Renal pelvis (tissue), 12 donors: ENCODE measurements at places on chromosomes 16 and 17. TPM values are rescaled to one million over a fixed set of nuclear protein-coding genes. Genes with fewer than 3 reads are reported as not detected.
A peak's percentile ranks its signal among the peaks of the same experiment; 100 is the strongest.

The TP53TG3B gene
- polyA plus RNA-seq = not detected

The HCRT gene
- polyA plus RNA-seq = not detected

DNA sequence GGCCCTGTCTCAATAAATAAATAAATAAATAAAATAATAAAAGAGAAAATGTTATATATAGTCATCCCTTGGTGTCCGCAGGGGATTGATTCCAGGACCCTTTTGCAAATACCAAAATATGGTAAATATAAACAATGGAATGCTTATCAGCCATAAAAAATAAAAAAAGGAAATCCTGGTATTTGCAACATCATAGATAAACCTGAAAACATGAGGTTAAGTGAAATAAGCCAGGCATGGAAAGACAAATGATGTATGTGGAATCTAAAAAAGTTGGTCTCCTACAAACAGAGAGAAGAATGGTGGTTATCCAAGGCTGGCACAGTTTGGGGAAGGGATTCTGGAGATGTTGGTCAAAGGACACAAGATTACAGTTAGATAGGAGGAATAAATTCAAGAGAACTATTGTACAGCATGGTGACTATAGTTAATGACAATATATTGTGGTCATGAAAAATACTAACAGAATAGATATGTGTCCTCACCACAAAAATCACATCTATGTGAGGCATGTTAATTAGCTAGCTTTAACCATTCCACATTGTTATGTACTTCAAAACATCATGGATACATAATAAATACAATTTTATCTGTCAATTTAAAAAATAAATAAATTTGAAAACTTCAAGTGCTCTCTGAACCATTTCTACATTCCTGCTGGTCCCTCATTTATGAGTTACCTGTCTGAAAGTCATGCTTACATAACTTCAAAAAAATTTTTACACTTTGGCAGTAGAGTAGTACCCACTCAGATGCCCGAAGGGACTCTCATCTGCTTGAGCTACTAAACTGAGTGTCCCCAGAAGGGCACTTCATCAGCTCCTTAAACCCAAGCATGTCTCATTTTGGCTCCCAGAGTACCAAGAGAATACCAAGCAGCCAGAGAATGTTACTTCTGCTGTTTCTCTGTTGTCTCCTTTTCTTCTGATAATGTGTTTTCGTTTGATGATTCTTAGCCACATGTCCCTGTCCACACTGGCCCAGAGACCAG lies 26.6 kb downstream of the N4BP1 start:
- no peak for DNase-seq

- no peak for DNase-seq
Measured at GRCh38 chr16:1001096-1001495, 19.5 kb downstream of the SOX8 start.

DNA sequence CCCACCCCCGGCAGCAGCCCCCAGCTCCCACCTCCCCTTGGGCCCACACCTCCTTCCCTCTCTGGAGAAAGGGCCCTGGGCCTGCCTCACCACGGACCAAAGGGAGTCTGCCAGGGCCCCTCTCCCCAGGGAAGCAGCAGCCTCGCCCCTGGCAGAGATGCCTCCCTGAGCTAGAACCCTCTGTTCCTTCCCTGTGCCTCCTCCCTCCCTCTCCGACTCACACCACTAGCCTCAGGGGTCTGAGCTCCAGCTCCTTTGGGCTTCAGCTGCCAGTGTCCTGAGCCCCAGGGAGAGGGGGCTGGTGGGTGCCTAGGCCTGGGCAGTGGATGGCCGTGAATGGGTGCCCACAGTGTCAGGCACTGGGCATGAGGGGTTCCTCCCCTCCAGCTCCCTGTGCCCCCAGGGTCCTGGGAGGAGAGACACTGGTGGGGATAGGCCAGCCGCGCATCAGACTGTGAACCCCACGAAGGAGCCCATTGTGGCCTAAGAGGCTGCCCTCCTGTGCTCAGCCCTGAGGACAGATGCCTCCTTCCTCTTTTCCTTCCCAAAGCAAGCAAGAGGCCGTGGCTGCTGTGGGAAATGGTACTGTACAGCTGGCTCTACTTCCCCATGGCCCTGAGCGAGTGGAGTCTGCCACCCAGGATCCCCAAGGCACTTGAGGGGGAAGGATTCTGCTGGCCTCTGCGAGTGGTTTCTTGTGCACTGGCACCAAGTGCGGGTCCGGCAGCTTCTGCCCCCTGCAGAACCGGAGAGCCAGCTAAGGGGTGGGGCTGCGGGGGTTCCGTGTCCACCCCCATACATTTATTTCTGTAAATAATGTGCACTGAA lies 20.7 kb downstream of the MMP15 start:
- DNase-seq = no peak

GRCh38 chr17:72661945-72662826 lies 430.3 kb downstream of the SLC39A11 start:
- no peak for DNase-seq

DNA sequence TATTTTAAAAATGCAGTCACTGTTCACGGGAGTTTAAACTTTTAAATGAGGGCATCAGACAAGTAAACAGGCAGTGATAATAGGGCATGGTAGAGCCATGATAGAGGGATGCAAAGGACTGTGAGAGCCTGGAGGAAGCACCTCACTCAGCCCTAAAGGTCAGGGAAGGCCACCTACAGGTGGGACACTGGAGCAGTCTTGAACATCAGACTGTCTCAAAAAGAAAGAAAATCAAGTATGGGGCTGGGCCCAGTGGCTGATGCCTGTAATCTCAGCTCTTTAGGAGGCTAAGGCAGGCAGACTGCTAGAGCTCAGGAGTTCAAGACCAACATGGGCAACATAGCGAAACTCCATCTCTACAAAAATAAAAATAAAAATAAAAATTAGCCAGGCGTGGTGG lies 31.0 kb upstream of the DHRS7B start:
- DNase-seq = no peak

- no peak for DNase-seq
Measured at GRCh38 chr16:11699234-11699894, 31.1 kb downstream of the SNN start.

The KCNH6 gene
- 3.7 TPM for polyA plus RNA-seq

The KRTAP1-5 gene
- polyA plus RNA-seq = not detected

The INCA1 gene
- polyA plus RNA-seq = 9.5 TPM

The AURKB gene
- polyA plus RNA-seq = 31.9 TPM

DNA sequence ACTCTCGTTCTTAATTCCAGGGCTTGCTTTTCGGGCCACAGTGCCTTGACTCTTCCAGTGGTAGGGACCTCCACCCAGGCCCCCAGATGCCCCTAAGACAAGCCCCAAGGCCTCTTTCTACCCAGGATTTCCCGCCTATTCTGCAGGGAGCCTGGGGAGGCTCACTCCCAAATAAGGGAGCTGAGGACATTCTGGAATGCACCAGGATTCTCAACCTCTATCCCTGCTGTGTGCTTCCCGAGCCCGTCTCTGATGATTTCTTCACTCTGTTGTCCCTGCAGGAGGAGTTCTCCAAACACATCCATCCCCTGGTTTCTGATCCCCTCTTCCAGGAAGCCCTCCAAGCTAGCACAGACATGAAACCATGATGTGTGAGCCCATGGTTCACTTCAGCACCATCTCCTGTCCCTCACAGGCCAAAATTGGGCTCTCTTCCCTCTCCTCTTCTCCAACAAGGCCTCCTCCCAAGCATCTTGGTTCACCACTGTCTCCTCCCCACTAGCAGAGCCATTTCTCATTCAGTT lies 255.9 kb downstream of the KATNIP start:
- DNase-seq = no peak

DNA sequence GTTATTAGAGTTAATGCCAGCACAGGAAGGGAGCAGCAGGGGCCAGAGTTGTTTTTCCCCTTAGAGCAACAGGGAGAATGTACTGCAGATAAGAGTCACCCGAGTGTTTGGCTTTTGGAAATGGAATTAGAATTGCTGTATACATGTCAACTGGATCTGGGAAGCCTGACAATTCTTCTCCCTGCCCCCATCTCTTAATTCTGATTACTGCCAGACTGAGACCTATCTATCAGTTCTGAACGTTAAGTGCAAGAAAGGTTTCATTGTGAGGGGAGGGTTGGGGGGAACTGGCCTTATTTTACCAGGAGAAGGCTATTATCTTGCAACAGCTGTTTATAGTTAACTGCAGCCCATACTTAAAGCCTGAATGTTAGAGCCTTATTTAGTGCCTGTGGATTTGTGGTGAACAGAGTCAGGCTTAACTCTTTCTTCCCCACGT lies 424.5 kb upstream of the CDH11 start:
- peak; percentile 66 for DNase-seq

The EFNB3 gene
- 29.1 TPM for polyA plus RNA-seq

DNA sequence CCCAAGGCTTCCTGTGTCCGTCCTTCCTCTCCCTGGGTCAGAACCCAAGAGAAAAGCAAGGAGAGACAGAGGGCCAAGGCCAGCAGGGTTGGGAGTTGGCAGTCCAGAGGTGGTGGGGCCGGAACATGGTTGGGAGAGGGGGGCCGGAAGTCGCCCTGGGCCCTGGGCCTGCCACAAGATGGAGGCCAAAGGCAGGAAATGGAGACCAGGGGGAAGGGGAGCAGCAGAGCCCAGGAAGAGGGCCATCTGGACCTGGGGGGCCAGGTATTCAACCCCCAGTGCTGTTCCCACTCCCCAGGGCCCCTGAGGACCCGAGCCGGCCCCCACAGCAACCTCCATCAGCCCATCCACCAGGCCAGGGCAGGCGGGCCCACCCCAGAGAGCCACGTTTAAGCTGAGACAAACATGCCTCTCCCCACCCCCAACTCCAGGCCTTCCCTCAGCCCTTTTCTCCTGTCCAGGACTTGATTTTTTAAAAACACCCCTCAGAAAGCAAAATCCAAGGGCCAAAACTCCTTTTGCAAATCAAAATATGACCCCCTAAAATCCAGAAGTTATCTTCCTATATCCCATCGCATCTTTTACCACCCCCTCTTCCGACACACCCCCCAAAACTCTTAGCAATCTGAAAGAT lies 4.4 kb upstream of the BCL6B start:
- no peak for DNase-seq
